COR-L47 (cell line): ENCODE measurements at places on chromosomes 16 and 17.

GRCh38 chr16:79618692-79619050 lies 18.1 kb upstream of the MAF start:
- DNase-seq = no peak

DNA sequence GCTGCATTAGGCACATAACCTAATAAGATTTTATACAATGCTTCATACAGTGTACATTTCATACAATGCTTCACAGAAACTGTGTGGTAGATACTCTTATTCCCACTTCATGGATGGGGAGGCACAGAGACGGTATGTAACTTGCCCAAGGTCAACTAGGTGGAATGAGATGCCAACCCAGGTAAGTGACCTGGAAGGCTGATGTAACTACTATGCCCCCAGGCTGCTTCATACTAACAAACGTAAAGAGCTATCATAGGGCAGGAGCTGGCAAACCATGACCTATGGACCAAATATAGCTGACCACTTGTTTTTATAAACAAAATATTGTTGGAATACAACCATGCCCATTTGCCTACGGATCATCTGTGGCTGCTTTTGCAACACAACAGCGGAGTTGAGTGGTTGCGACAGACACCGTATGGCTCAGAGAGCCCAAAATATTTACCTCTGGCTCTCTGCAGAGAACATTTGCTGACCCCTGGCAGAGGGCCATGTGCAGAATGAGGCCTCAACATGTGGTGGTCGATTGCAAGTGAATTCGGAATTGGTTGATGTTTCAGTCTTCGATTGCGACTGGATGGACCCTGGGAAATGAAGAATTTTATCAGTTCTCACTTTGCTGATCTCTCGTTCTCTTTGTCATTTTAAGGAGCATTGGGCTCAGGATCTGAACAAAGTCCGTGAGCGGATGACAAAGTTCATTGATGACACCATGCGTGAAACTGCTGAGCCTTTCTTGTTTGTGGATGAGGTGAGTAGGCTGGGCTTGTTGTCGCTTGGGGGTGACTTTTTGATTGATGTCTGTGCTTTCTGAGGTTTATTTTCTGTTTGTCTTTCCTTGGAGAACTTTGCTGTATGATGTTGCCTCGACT lies 109.7 kb downstream of the PLCG2 start:
- no peak for DNase-seq

- no peak for DNase-seq
Observed at GRCh38 chr17:44928950-44929720, 13.8 kb upstream of the GFAP start.

DNA sequence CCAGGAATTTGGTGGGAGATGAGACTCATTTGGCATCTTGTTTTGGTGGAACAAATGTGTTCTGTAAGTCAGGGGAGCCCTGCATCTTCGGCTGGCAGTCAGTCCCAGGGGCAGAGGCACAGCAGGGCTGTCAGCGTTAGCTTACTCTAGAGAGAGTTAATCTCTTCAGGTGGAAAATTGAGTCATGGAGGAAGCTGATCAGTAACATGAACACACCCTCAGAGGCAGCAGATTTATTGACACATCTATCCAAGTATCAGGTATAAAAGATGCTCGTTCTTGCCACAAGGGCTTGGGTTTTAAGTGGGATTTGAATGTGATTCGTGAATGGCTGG lies 55.2 kb downstream of the EPN2 start:
- no peak for DNase-seq
